ENCODE measurements at places on chromosomes 1 and 21. TPM values are rescaled to one million over a fixed set of nuclear protein-coding genes. Genes with fewer than 3 reads are reported as not detected.

The TBX19 gene
- polyA plus RNA-seq: 2.3 TPM

The ERG gene
- polyA plus RNA-seq: not detected

The ATAD3C gene
- polyA plus RNA-seq: 4.3 TPM

The KRTAP13-4 gene
- polyA plus RNA-seq: not detected

The GABRD gene
- not detected for polyA plus RNA-seq

GRCh38 chr1:47991673-47992072 lies 5.5 kb downstream of the TRABD2B start:
- DNase-seq: no peak

GRCh38 chr1:247448107-247448791 lies 9.7 kb downstream of the OR2B11 start:
- no peak for DNase-seq

GRCh38 chr1:69846267-69846666 lies 278.5 kb downstream of the LRRC7 start:
- no peak for DNase-seq

- DNase-seq: no peak
Measured at GRCh38 chr21:17786851-17787181, 32.3 kb downstream of the C21orf91 start.

DNA sequence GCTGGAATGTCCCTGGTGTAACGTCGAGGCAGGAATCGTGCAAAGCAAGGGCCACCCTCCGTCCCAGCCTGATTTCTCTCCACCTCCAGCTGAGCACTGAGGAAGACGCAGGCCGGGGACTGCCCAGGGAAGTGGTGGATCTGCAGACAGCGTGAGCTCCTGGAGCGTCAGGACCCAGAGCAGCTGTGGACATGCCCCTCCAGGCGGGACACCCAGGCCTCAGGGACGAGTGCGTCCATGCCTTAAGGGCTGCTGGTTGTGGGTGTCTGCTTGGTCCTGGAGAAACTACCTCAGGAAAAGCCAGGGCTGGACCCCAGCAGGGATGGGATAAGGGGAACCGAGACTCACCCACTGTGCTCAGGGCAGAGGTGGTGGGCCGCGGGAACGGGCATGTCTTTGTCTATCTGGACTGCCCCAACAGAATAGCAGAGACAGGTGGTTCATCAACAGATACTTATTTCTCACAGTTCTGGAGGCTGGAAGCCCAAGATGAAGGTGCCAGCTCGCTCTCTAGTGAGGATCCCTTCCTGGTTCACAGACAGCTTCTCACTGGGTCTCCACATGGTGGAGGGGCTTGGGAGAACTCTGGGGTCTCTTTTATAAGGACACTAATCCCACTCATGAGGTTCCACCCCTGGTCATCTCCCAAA lies 5.8 kb upstream of the MMEL1 start:
- DNase-seq: no peak

GRCh38 chr21:46634966-46635323 lies 529 bp upstream of the PRMT2 start:
- no peak for DNase-seq

GRCh38 chr1:222769971-222770620 lies 33.1 kb downstream of the FAM177B start:
- DNase-seq: no peak

GRCh38 chr1:243390162-243390791 lies 134.4 kb downstream of the SDCCAG8 start:
- DNase-seq: no peak

GRCh38 chr1:245591346-245592188 lies 436.8 kb downstream of the KIF26B start:
- no peak for DNase-seq

DNA sequence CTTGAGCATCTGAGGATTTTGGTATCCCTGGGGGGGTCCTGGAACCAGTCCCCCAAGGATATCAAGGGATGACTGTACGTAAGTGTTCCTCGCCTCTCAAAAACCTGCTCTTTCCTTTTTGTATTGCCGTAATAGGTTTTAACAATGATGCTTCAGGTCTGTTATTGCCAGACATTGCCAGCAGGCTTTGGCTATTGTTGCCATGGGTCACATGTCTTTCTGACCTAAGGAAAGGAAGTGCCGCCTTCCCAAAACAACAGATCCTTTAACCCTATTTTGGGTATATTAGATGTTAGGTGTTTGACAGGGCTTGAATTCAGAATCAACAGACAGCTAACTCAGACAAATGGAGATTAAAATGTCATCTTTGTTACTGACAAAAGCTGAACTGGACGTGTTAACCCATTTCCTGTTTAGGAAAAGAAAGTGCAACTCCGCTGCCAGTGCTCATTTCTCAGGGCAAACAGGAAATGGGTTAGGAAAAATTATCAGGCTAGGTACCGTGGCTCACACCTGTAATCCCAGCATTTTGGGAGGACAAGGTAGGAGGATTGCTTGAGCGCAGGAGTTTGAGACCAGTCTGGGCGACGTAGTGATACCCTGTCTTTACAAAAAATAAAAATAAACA lies 12.4 kb upstream of the PRPF38B start:
- no peak for DNase-seq
